ENCODE measurements at places on chromosomes 5 and 9.

DNA sequence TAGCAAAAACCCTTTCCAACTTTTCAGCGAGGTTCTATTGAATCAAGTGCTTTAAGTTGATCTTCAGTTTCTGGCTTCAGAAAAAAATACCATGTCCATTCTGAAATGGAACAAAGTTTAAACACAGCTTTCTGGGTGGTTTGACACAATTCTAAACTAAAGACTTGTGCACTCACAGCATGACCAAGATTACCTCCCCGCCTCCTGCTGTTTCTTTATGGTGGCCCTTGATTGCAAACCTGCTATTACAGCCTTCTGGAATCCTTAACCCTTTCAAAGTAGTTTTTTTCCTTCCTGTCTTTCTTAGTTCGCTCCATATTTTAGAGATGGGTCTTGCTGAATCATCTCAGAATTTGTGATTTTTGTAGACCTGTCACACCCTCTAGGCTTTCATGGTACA is 135.9 kb upstream of the FBN2 start:
- no peak for DNase-seq

- DNase-seq: no peak
Observed at GRCh38 chr5:6582507-6583048, 50.3 kb downstream of the NSUN2 start.

DNA sequence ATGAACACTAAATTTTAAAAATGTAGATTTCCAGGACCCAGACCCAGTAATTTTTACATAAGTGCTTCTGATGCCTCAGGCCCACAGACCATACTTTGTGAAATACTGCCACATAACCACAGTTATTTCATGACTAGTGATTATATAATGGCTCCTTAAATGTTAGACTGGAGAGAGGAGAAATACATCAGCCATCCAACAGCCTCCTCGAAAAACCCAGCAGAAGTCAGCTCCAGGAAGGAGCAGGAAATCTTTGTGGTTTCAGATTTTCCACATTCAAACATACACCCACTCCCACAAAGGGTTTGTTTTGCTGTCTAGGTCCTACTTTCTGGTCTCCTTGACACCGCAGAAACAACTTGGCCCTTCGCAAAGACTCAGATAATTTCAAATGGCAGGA is 455.2 kb downstream of the DTWD2 start:
- DNase-seq: no peak

DNA sequence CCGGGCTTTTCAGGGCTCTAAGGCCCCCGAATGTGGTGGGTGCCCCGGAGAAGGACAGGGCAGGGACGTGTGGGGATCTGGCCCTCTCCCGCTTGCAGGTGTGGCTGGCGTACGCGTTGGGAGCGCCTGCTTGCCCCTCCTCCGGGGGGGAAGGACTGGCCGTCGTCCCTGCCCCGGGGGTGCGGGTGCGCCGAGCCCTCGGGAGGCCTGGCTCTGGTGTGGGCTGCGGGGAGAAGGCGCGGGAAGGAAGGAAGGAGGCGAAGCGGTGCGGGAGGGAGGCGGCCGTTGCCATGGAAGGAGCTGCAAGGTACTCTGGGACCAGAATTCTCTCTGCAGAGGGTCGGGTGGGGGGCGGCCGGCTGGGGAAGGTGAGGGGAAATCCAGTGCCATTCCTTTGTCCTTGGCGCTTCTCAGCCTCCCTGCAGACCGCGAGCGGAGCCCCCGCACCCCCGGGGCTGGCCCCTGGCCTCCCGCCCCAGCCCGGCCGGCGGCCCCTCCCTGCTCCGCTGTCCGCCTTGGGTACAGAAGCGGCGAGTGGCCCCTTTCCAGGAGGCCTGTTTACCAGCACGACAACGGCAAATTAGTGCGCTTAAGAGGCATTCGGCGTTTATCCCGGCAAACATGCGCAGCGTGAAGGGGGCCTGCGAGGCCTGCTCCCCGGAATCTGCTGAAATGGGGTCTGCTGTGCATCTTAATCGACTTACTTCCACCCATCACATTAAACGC is 67.1 kb upstream of the UNC5A start:
- DNase-seq: no peak

- DNase-seq: no peak
Observed at GRCh38 chr5:31427013-31427723, 104.7 kb downstream of the DROSHA start.
